ENCODE measurements at places on chromosomes 3 and 15. TPM values are rescaled to one million over a fixed set of nuclear protein-coding genes. Genes with fewer than 3 reads are reported as not detected.

DNA sequence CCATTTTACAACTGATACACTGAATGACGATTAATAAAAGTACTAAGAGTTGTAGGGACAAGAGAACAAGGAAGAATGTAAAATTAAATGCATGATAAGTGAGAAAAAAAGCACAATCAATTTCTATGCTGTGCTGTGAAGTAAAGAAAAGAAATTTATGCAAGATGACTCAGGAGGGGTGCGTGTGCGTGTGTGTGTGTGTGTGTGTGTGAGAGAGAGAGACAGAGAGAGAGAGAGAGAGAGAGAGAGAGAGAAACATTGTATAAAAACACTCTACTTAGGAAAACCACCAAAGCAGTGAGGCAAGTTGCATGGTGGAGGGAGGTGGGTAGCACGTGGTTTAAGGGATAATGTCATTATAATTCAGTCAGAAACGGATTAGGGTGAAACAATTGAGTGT lies 580.8 kb upstream of the ALCAM start:
- no peak for DNase-seq
- no peak overlapping the region for H3K4me3 ChIP-seq
- no peaks in the 10 kb centered on the region for H3K27me3 ChIP-seq
- no peaks in the 10 kb centered on the region for H3K4me1 ChIP-seq
- H3K36me3 ChIP-seq, result no peaks in the 10 kb centered on the region
- H3K27ac ChIP-seq, result no peak overlapping the region

FNDC3B gene
- 149 TPM for total RNA-seq

CA12 gene
- total RNA-seq, result 0.51 TPM

DNA sequence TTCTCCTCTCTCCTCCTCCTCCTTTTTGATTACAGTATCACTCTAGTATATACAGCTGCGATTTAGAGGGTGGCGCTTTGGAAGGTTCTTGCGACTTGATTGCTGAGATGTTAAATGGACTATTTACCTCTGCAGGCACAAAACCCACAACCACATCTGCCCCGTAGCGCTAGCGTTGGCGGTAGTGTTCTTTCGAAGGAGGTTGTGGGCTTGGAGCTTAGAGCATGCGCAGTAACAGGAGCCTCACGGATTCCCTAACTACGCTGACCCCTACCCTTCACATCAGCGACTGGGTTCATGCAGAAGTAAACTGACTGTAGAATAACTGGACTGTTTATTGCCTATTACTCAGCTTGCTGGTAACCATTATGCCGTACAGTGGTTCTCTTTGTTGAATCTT lies 58.0 kb downstream of the CGGBP1 start:
- H3K4me1 ChIP-seq, result peaks cover 27% of the 10 kb centered on the region
- no peak overlapping the region for H3K27ac ChIP-seq
- no peaks in the 10 kb centered on the region for H3K27me3 ChIP-seq
- DNase-seq, result no peak

DNA sequence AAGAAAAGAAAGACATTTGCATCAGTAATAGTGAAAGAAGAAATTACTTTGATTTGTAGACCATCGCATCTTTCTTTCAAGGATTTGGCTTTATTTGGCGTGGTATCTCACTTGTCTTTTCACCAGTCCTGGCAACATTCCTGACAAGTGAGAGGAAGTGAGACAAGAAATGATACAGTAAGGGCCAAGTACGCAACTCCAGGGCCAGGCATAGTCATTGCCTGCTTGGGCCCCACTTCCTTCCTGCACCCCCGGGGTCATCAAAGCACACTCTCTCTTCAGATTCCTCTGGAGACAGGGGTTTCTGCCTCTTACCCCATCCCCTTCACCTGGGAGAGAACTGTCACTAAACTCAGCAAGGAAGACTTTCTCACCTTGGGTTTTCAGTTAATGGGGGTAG lies 55.1 kb downstream of the CD47 start:
- H3K36me3 ChIP-seq, result peaks cover 4% of the 10 kb centered on the region
- no peak overlapping the region for H3K4me3 ChIP-seq
- DNase-seq, result no peak
- peaks cover 20% of the 10 kb centered on the region for H3K4me1 ChIP-seq
- peak overlapping the region; percentile 15 for H3K27ac ChIP-seq

- no peak for DNase-seq
- no peak overlapping the region for H3K4me3 ChIP-seq
- H3K27ac ChIP-seq, result no peak overlapping the region
- no peaks in the 10 kb centered on the region for H3K4me1 ChIP-seq
These were observed 30.3 kb downstream of the ARL14 start for GRCh38 chr3:160707187-160707794.

DNA sequence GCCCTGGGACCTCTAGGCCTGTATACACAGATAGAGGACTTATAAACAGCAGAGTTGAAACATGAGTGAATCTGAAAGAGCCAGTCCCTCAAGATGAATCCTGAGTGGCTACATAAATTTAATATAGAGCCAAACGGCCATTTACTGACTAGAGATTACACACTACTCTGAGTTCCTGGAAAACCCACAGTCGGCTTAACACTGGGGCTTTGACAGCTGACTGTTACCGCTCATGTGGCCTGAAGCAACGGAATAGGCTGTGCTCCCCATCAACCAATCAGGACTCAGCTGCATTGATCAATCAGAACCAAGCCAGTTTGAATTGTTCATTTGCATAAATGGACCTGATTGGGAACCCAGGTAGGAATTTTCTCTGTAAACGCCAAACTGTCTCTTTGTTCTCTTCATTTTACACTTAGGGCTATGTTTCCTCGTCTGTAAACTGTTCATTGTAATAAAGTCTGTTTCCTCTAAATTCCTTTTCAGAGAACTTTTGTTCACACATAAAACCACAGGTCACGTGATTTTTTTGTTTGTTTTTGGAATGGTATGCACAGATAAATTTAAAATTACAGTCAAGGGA lies 40.5 kb downstream of the CCNL1 start:
- no peak for DNase-seq
- no peaks in the 10 kb centered on the region for H3K27me3 ChIP-seq
- H3K36me3 ChIP-seq, result no peaks in the 10 kb centered on the region
- no peak overlapping the region for H3K4me3 ChIP-seq
- no peak overlapping the region for H3K27ac ChIP-seq

DNA sequence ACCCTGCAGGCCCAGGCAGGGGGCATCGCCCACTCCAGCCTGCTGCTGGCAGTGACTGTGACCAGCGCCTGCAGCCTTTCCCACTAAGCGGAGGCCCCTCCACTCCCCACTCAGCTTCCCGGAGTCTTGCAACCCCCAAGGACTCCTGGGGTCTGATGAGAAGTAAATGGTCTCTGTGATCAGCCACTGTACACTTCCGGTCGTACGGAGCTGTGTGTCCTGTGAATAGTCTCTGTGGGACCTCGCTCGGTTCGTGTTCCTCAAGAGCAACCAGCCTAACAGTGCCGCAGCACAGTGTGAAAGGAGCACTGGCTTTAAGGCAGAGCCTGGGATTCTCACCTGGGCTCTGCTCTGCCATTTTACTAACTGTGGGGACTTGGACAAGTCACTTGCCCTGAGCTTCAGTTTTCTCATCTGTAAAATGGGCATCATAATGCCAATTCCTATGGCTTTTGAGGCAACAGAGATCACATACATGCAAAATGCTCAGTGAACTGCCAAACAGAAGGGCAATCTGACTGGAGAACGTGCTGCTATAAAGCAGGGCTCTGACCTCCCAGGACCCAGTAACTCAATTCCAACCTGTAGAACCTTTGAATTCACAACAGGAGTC lies 26.7 kb downstream of the TMEM43 start:
- peaks cover 58% of the 10 kb centered on the region for H3K36me3 ChIP-seq
- H3K4me1 ChIP-seq, result peaks cover 9% of the 10 kb centered on the region
- DNase-seq, result no peak
- no peak overlapping the region for H3K27ac ChIP-seq

GRCh38 chr3:177051411-177051810 lies 145.9 kb downstream of the TBL1XR1 start:
- no peak overlapping the region for H3K4me3 ChIP-seq
- H3K27ac ChIP-seq, result peak overlapping the region; percentile 7
- no peak for DNase-seq
- H3K36me3 ChIP-seq, result peaks cover 60% of the 10 kb centered on the region
- H3K27me3 ChIP-seq, result no peaks in the 10 kb centered on the region

DNA sequence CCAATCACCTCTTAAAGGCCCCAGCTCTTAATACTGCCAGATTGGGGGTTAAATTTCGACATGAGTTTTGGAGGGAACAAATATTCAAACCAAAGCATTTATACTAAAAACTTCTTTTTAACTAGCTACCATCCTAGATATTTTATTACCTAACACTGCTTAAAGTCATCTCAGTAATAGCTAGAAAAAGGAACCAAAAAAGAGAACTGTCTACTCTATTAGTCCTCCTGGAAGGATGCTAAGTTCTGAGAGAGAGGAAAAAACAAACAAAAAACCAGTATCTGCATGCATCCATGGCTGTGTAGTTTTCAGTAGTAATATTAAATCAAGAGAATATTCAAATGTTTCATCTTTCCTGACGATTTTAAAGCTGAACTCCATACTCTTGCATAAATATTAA lies 5.8 kb downstream of the CPOX start:
- peaks cover 16% of the 10 kb centered on the region for H3K4me1 ChIP-seq
- peaks cover 82% of the 10 kb centered on the region for H3K36me3 ChIP-seq
- no peak overlapping the region for H3K27ac ChIP-seq
- no peaks in the 10 kb centered on the region for H3K27me3 ChIP-seq

DNA sequence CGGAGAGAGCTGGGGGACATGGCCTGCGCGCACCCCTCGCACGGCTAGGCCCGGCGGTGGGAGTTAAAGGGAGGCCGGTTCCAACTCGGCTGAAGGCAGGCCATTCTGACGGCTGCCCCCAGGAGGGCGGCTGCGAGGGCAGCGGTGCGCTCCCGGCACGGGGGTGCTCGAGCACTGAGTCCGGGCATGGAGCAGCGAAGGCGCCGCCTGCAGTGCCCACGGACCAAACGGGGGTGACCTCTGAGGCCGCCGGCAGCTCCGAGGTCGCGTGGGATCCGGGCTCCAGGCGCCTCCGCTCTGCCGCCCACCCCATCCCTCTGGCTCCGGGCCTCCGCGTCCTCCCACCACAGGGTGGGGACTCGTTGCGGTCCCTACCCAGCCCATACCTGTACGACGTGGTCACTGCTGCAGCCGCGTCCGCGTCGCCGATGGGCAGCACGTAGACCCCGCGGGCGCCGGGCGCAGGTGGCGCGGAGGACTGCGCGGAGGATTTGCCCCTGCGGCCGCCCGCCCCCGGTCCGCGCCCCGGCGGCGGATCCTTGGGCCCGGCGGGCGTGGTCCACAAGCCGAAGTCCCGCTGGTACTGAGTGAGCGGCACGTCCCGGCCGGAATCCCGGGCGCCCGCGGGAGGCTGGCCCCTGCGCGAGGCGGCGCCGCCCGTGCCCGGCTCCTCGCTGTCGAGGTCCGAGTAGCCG lies 469 bp downstream of the MAP6D1 start:
- DNase-seq, result peak; percentile 77
- H3K36me3 ChIP-seq, result peaks cover 2% of the 10 kb centered on the region
- H3K4me1 ChIP-seq, result peaks cover 22% of the 10 kb centered on the region
- H3K27me3 ChIP-seq, result peaks cover 10% of the 10 kb centered on the region
- peak overlapping the region; percentile 58 for H3K4me3 ChIP-seq

DNA sequence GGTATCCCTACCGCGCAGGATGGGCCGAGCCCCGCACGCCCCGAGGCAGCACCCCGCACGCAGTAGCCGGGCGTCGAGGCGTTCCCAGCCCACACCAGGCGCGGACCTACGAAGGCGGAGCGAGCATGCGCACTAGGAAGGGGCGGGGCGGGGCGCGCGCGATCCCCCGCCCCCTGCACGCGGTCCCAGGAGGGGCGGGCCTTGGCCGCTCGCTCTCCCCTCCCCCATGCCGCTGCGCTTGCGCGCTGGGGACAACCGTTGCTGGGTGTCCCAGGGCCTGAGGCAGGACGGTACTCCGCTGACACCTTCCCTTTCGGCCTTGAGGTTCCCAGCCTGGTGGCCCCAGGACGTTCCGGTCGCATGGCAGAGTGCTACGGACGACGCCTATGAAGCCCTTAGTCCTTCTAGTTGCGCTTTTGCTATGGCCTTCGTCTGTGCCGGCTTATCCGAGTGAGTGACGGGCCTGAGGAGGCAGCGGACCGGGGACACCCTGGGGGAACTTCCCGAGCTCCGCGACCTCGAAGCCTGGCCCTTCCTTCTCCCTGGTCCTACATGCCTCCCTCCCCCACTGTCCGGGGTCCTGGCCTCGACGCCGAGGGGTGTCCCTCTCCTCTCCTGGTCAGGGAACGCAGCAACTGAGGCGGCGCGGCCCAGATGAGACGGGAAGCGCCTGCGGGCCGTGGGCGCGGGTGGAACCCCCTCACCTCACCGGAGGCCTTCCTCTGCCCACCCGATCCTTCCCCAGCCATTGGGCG lies at the start of gene SPESP1:
TSS of gene SPESP1 (plus strand) at position 258 of the 755 bp plus-strand sequence. CDS start at position 387, 129 bp downstream.
- no peaks in the 10 kb centered on the region for H3K36me3 ChIP-seq
- H3K27me3 ChIP-seq, result no peaks in the 10 kb centered on the region
- no peaks in the 10 kb centered on the region for H3K4me1 ChIP-seq
- DNase-seq, result peak; percentile 91
- H3K4me3 ChIP-seq, result peak within 1 kb of the TSS; percentile 25

DNA sequence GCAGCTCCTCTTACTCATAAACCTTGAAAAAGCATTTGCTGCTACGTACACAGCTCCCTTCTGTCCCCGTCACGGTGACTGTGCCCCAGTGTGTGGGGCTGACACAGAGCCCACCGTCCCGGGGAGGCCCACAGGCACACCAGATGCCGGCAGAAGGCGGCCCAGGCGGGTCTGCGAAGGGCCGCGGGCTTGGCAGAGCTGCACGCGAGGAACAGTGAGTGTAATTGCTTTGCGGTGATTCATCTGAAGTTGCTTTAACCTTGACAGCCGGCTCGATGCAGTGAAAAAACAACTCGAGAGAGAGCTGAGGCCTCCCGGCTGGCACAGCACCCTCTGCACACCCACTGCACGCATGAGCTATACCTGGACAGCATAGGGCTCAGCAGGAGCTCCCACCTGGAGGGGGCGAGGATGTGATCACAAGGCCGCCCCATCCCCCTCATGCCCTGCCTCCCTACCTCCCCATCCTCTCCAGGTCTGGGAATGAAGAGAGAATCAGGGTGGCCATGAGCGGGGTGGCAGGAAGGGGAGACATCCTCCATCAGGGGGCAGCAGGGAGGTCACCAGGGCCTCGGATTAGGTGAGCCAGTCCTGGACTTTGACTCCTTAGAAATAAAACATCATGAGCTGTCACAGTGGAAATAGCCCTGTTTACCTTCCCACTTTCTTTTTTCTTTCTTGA lies 172.7 kb downstream of the MEGF11 start:
- no peak overlapping the region for H3K27ac ChIP-seq
- H3K4me3 ChIP-seq, result no peak overlapping the region
- no peaks in the 10 kb centered on the region for H3K4me1 ChIP-seq
- no peak for DNase-seq
- H3K36me3 ChIP-seq, result no peaks in the 10 kb centered on the region

DNA sequence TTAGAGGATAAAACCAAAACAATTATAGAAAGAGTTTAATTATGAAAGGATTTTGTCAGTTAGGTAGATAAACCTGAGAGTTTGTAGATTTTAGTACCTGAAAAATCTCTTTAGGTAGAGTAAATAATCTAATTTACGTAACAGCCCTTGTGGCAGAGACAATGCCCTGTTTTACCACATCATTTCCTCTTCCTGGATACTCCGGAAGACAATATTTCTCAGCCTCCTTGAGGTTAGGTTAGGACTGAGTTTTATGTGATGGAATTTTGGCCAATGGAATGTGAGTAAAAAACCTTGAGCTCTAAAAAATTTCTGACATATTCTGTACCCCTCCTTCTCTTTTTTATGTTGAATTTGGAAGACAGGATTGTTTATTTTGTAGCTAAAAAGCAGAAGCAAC lies 50.7 kb upstream of the TPRG1 start:
- no peak for DNase-seq
- no peaks in the 10 kb centered on the region for H3K36me3 ChIP-seq
- H3K4me1 ChIP-seq, result no peaks in the 10 kb centered on the region
- no peak overlapping the region for H3K4me3 ChIP-seq

All from spleen (tissue), 13 donors.